Thoracic aorta (tissue), 2 donors: ENCODE measurements at places on chromosomes 5 and 9. TPM values are rescaled to one million over a fixed set of nuclear protein-coding genes. Genes with fewer than 3 reads are reported as not detected.

- H3K27me3 ChIP-seq, result no peaks in the 10 kb centered on the region
- no peaks in the 10 kb centered on the region for H3K36me3 ChIP-seq
- H3K4me3 ChIP-seq, result no peak within 1 kb of the TSS
- no peak for DNase-seq
- H3K27ac ChIP-seq, result no peak within 1 kb of the TSS
Observed at GRCh38 chr9:105662184-105663104, at the start of gene TAL2. Gene TAL2 (plus strand): TSS chr9:105662457. CDS start chr9:105662497, 40 bp downstream.

- H3K27me3 ChIP-seq, result no peaks in the 10 kb centered on the region
- no peaks in the 10 kb centered on the region for H3K36me3 ChIP-seq
- no peak overlapping the region for H3K27ac ChIP-seq
Observed at GRCh38 chr5:181045316-181045715, 5.2 kb downstream of the BTNL9 start.

Gene SLCO6A1
- total RNA-seq, result not detected

GRCh38 chr9:124110307-124110915 lies 98.8 kb downstream of the LHX2 start:
- no peaks in the 10 kb centered on the region for H3K27me3 ChIP-seq
- DNase-seq, result peak; percentile 15

Gene CARTPT
- total RNA-seq, result 39.4 TPM

GRCh38 chr9:91589101-91589553 lies 165.5 kb upstream of the NFIL3 start:
- no peak overlapping the region for H3K27ac ChIP-seq
- H3K4me1 ChIP-seq, result no peaks in the 10 kb centered on the region
- DNase-seq, result no peak
- H3K36me3 ChIP-seq, result no peaks in the 10 kb centered on the region

DNA sequence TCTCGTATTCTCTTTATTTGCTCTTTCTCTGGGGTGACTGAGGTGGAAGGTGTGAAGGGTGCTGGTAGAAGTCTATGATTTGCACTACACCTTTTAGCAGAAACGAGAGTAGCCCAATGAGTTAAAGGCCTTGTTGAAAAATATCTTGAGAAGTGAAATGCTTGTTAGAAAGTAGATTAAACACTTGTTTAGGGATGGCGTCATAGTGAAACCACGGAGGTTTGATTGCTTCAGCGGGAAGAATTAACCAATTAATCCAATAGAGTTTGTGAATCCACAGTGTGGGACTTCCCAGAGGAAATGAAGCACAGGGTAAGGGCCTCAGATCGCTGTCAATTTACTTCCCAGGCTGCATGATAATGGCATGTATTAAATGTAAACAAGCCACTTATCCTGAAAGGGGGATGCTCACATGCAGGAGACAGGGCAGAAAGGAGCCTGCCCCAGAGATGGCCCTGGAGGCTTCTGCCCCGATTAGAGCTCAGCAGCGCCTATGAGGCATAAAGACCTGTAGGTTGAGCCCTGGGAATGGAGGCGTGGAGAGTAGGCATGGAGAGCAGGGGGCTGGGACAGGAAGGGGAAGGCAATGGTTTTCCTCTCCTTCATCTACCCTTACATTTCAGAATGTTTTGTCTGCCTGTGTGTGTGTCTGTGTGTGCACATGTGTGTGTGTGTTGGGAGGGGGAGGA lies 1.5 kb downstream of the FAM170A start:
- no peak overlapping the region for H3K27ac ChIP-seq
- no peak for DNase-seq
- H3K4me1 ChIP-seq, result no peaks in the 10 kb centered on the region
- no peaks in the 10 kb centered on the region for H3K36me3 ChIP-seq
- no peaks in the 10 kb centered on the region for H3K27me3 ChIP-seq

GRCh38 chr5:10202089-10202910 lies 47.4 kb downstream of the ATPSCKMT start:
- no peaks in the 10 kb centered on the region for H3K27me3 ChIP-seq
- H3K4me3 ChIP-seq, result no peak overlapping the region
- no peak for DNase-seq

DNA sequence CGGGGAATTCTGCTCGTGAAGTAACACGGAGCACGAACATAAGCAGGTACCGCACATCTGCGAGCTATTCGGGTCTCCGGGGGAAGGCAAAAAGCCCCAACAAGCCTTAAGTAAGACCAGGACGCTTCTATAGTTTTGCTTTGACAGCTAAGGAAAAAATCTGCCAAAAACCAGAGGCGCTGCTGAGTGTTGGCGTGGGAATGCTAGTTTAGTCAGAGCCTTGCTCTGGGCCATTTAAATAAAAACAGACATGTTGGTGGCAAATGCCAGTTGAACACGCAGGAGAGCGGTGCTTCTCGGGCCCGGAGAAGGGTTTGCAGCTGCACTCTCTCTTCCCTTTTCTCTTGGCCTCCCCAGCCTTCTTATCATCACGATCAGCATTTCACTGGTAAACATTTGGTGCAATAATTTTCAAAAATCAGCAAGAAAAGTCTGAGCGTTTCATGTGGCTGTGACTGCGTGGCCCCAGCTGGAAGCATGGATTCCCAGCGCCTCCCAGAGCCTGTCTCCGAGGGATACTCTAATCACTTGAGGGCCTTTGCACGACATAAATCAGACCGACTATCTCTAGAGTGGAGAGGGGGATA lies 6.4 kb upstream of the NOTCH1 start:
- no peaks in the 10 kb centered on the region for H3K27me3 ChIP-seq
- peaks cover 33% of the 10 kb centered on the region for H3K4me1 ChIP-seq
- H3K4me3 ChIP-seq, result peak overlapping the region; percentile 69
- DNase-seq, result no peak
- H3K27ac ChIP-seq, result peak overlapping the region; percentile 65

DNA sequence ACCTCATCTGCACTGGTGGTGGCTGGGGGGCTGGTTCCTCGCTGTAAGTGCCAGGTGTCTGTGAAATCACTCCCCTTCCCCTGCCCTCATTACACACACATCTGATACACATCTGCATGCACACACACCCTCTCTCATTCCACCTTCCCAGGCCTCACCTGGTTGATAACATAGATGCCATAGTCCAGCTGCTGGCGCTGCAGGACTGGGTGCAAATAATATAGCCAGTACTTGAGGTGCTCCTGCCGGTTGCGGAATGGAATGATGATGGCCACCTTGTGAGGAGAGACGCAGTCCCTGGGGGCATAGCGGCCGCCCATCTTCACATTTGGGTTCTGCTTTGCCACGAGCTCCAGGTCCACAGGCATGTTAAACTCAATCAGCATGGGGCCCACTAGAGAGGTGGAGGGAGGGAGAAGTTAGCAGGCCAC lies 32.1 kb downstream of the B4GALT1 start:
- no peak for DNase-seq
- H3K27me3 ChIP-seq, result no peaks in the 10 kb centered on the region
- no peak overlapping the region for H3K4me3 ChIP-seq
- no peak overlapping the region for H3K27ac ChIP-seq

DNA sequence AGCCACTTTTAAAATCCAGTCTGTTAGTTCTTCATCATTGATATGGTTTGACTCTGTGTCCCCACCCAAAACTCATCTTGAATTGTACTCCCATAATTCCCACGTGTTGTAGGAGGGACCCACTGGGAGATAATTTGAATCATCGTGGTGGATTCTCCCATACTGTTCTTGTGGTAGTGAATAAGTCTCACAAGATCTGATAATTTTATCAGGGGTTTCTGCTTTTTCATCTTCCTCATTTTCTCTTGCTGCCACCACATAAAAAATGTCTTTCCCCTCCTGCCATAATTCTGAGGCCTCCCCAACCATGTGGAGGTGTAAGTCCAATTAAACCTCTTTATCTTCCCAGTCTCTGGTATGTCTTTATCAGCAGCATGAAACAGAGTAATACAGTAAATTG lies 26.9 kb upstream of the SH3TC2 start:
- H3K4me3 ChIP-seq, result no peak overlapping the region
- H3K4me1 ChIP-seq, result no peaks in the 10 kb centered on the region
- DNase-seq, result no peak

GRCh38 chr5:43312699-43313034 lies 545 bp downstream of the HMGCS1 start:
- H3K36me3 ChIP-seq, result no peaks in the 10 kb centered on the region
- peak overlapping the region; percentile 86 for H3K27ac ChIP-seq
- H3K4me1 ChIP-seq, result peaks cover 11% of the 10 kb centered on the region
- DNase-seq, result no peak
- no peaks in the 10 kb centered on the region for H3K27me3 ChIP-seq

GRCh38 chr5:159157552-159157951 lies 51.8 kb downstream of the RNF145 start:
- no peaks in the 10 kb centered on the region for H3K27me3 ChIP-seq
- H3K4me3 ChIP-seq, result no peak overlapping the region
- DNase-seq, result no peak
- peaks cover 10% of the 10 kb centered on the region for H3K36me3 ChIP-seq
- no peak overlapping the region for H3K27ac ChIP-seq
- H3K4me1 ChIP-seq, result no peaks in the 10 kb centered on the region

GRCh38 chr9:85040146-85040545 lies 370.6 kb downstream of the NTRK2 start:
- no peaks in the 10 kb centered on the region for H3K36me3 ChIP-seq
- H3K4me3 ChIP-seq, result no peak overlapping the region
- H3K27me3 ChIP-seq, result no peaks in the 10 kb centered on the region
- H3K4me1 ChIP-seq, result no peaks in the 10 kb centered on the region
- DNase-seq, result no peak

Gene CCDC152
- 4.7 TPM for total RNA-seq

Gene CCDC180
- total RNA-seq, result 5.8 TPM

Gene PDE8B
- total RNA-seq, result 22.7 TPM

GRCh38 chr5:116923344-116923743 lies 348.7 kb upstream of the SEMA6A start:
- no peaks in the 10 kb centered on the region for H3K36me3 ChIP-seq
- no peak for DNase-seq
- H3K27me3 ChIP-seq, result no peaks in the 10 kb centered on the region
- no peaks in the 10 kb centered on the region for H3K4me1 ChIP-seq
- no peak overlapping the region for H3K27ac ChIP-seq
- H3K4me3 ChIP-seq, result no peak overlapping the region

- H3K36me3 ChIP-seq, result peaks cover 17% of the 10 kb centered on the region
- no peak overlapping the region for H3K4me3 ChIP-seq
- no peak overlapping the region for H3K27ac ChIP-seq
- no peak for DNase-seq
- no peaks in the 10 kb centered on the region for H3K4me1 ChIP-seq
Observed at GRCh38 chr5:151480384-151481293, 33.2 kb downstream of the SLC36A1 start.

- no peak overlapping the region for H3K4me3 ChIP-seq
- no peak overlapping the region for H3K27ac ChIP-seq
- DNase-seq, result no peak
- H3K27me3 ChIP-seq, result no peaks in the 10 kb centered on the region
- no peaks in the 10 kb centered on the region for H3K36me3 ChIP-seq
Observed at GRCh38 chr5:56247592-56247991, 14.5 kb upstream of the ANKRD55 start.

DNA sequence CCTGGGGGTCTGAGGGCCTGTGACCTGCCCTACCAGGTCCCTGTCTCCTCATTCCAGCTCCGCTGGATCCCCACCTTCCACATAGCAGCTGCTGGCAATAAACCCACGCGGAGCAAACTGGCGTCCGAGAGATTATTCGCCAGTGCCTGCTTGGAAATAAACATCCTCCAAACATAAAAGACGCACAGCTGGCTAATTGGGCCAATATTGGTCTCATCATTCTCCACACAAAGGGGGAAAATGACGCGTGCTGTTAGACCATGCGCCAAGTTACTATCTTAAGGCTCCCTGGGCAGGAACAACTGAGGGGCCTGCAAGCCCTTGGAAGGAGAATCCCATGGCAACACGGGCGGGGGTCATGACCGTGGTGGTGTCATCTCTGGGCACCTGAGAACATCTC lies 73.3 kb upstream of the SARDH start:
- no peaks in the 10 kb centered on the region for H3K4me1 ChIP-seq
- H3K27me3 ChIP-seq, result no peaks in the 10 kb centered on the region
- H3K4me3 ChIP-seq, result no peak overlapping the region

Gene KIF4B
- not detected for total RNA-seq

Gene OXCT1
- 19.6 TPM for total RNA-seq

DNA sequence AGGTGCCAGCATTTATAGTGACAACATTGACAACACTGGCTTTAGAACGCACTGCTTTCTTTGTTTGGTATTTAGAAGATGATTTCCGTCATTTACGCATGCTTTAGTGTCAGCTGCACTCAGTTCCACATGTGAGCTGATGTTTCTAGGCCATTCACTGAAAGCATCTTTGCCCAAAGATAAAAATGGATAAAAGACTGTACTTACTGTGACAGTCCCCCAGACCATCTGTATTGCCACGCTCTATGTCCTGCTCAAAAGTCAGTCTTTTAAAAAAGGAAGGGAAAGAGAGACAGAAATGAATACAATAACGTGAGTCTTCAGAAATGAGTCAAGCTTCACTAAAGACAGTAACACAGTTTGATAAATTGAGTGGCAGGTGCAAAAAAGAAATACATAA lies 99.3 kb downstream of the SEMA6A start:
- no peaks in the 10 kb centered on the region for H3K27me3 ChIP-seq
- H3K27ac ChIP-seq, result no peak overlapping the region
- no peak for DNase-seq
- peaks cover 4% of the 10 kb centered on the region for H3K36me3 ChIP-seq
- no peaks in the 10 kb centered on the region for H3K4me1 ChIP-seq
- no peak overlapping the region for H3K4me3 ChIP-seq

GRCh38 chr5:178832618-178833201 lies 27.0 kb upstream of the ZNF354B start:
- no peak overlapping the region for H3K4me3 ChIP-seq
- no peaks in the 10 kb centered on the region for H3K27me3 ChIP-seq
- H3K27ac ChIP-seq, result no peak overlapping the region
- H3K4me1 ChIP-seq, result no peaks in the 10 kb centered on the region
- no peak for DNase-seq

DNA sequence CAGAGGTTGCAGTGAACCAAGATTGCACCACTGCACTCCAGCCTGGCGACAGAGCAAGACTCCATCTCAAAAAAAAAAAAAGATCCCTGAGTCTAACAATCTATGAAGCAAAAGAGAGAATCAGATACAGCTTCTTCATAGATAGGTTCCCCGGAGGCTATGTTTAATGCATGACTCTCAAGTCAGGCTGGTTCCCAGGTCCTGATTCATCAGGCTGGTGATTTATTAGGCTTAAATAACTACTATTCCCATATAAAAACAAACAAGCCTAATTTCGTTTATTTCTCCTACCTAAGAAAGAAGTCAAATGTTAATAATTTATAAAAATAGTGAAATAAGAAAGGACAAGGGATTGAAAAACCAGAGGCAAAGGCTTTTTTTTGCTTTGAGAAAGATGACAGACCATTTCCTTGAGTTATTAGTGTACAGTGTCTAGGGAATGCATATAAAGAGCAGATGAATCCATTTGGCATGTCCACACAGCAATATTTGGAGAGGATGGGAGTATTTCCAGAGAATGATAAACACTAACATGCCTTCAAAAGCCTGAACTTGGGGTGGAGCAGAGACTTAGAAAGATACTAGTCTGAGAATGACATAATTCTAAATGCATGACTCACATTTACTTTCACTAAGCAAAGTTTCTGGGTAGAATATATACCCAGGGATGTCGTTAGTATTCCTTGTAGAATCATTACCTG lies 115.3 kb downstream of the NREP start:
- no peaks in the 10 kb centered on the region for H3K36me3 ChIP-seq
- no peak for DNase-seq
- H3K27ac ChIP-seq, result no peak overlapping the region
- no peak overlapping the region for H3K4me3 ChIP-seq
- no peaks in the 10 kb centered on the region for H3K27me3 ChIP-seq
